ENCODE measurements at places on chromosomes 1 and 21. TPM values are rescaled to one million over a fixed set of nuclear protein-coding genes. Genes with fewer than 3 reads are reported as not detected.

- no peak for DNase-seq
These were observed 4.9 kb upstream of the COL6A2 start for GRCh38 chr21:46092811-46093667.

GRCh38 chr1:8082945-8083344 is 56.8 kb upstream of the ERRFI1 start:
- no peak for DNase-seq

DNA sequence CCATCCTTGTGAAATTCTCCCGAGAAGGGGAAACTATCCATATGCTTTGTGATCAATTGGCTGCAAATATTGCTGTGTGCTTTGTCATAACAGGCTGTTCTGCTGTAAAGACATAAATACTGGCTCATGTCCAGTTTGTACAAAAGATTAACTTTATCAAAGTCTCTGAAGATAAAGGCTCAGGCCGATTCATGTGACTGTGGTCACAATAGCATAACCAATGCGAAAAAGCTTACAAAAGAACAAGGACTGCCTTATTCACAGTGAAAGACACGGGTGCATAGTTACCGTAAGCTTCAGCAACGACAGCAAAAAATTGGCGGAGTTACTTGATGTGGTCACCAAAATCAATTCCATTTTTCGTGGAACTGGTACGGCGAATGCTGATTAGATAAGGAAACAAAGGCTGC is 173.6 kb upstream of the CHRM3 start:
- no peak for DNase-seq

The CLIC6 gene
- total RNA-seq = not detected
